AG09319 (cell line): ENCODE measurements at places on chromosomes 4 and X.
A peak's percentile ranks its signal among the peaks of the same experiment; 100 is the strongest.

GRCh38 chr4:99998062-99998867 lies 48.2 kb upstream of the H2AZ1 start:
- peak; percentile 7 for DNase-seq

DNA sequence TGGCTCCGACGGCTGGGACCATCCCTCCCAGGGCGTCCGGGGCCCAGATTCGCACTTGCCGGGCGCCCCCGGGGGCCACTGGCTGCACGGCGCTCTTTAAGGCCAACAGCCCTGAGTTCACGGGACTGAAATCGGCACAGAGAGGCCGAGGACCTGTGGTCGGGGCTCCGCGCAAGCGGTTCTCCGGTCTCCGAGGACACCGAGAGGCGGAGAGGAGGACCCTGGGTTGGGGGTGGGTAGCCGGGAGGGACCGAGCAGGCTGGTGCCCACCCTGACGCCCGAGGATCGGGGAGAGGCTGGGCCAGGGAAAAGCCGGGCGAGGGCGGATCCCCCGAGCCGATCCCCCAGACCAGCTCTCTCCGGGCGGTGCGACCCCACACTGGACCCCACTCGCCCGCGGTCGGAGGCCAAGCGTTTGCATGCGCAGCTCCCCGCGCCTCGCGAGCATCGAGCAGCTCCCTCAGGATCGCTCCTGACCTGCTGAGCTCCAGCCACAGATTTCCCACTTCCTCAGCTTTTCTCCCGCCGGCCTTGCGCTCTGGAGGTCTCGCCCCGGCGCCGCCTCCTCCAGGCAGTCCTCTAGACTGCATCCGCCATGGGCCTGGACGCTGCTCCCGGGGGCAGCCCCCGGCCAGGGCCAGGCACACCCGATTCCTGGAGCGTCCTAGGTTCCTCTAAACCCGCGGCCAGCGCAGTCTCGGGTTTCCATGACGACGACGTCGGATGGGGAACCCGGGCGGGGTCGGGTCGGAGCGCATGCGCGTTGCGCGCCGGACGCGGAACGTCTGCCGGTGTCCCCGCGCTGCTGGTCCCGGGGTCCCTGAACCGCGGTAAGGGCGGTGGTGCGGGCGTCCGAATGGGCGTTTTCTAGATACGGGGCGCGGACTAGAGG lies 17.6 kb upstream of the NAT8L start:
- peak; percentile 35 for DNase-seq

GRCh38 chr4:56426273-56426672 lies 9.1 kb downstream of the PPAT start:
- no peak for DNase-seq

- no peak for DNase-seq
Observed at GRCh38 chrX:29012867-29013266, 425.6 kb downstream of the IL1RAPL1 start.

- no peak for DNase-seq
Observed at GRCh38 chr4:2291705-2292645, 30.1 kb upstream of the MXD4 start.

DNA sequence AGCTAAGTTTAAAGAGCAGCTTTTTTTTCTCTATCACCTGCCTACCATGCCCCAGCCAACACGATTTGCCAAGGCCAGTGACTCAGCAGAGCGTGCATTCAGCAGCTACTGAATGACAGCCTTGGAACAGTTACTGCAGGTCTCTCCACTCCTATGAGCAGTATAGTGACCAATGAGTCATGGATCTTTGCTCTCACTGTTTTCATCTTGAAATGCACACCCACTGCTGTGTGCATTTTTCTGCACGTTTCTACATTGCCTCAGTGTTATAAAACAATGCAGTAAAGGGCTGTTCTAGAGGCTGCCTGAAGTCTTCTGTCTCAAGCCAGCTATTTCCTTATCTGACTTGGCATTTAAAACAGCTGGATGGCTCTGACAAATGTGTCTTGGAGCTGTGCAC lies 66.0 kb upstream of the C4orf54 start:
- no peak for DNase-seq

DNA sequence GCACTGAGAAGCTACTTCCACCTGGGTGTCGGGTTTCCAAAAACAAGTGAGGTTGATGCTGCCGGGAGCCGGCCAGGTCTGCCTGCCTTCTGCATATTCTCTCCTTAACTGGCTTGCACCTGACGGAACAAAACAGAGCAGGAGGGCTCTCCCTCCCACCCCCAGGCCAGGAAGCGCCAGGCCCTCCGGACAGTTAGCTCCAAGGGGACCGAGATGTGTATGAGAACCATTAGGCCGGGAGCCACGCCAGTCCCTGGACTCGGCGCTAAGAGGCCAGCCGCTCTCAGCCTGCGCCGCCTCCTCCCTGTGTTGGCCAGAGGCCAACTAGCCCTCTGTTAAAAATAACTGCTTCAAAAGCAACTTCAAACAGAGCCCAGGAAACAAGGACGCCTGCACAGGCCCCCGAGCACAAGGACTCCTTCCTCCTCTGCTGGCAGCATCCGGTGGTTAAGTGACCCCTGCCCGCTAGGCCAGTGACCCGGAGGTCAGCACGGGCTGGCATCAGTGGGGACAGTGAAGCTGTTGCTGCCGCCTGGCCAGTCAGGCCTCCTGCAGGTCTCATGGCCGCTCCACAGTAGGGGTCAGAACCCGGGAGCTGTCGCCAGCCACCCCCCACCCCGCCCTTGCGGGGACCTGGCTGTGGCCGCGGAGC lies 107.9 kb downstream of the ABLIM2 start:
- DNase-seq: no peak

GRCh38 chrX:105297041-105297440 lies 76.5 kb upstream of the TEX13A start:
- no peak for DNase-seq

GRCh38 chrX:41373989-41374606 lies 40.1 kb downstream of the DDX3X start:
- no peak for DNase-seq
